ENCODE measurements at places on chromosomes 12 and 14.

GRCh38 chr14:67962215-67962644 lies 142.7 kb downstream of the RAD51B start:
- no peak for DNase-seq

DNA sequence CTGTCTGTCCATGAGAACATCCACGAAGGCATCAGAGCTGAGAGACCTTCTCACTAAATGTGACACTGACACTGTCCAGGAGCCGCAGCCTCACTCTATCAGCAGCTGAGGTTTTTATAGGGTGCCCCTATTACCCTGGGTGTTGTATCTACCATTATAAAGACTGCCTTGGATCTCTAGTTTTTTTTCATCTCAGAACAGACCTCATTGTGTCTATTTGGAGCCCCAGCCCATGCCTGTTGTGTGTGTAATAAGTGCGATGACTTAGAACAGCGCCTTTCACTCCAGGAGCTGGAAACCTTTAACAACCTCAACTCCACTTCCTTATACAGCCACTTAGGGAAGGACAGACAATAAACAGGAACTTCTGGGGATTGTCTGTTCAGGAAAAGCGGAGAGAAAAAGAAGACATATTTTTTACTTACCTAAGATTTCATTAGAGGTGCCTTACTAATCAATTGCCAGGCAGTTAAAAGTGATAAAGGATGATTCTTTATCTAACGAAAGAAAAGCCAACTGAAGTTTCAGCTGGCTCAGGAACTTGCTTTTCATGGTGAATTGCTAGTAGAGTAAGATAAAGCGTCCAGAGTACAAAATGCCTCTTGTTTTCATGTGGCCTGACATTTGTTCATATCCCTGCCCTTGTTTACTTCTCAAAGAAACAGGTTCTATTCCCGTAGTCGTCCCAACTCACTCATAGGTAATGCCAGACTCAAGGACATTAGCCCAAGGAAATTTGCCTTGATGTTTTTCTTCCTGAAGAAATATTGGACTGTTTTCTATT lies 420.6 kb downstream of the RAD51B start:
- DNase-seq: no peak

GRCh38 chr12:10252201-10252600 lies 39.5 kb downstream of the GABARAPL1 start:
- no peak for DNase-seq

GRCh38 chr14:68395604-68396003 lies 397.3 kb downstream of the ZFP36L1 start:
- peak; percentile 53 for DNase-seq

GRCh38 chr12:93101367-93101766 lies 172.3 kb upstream of the EEA1 start:
- no peak for DNase-seq

DNA sequence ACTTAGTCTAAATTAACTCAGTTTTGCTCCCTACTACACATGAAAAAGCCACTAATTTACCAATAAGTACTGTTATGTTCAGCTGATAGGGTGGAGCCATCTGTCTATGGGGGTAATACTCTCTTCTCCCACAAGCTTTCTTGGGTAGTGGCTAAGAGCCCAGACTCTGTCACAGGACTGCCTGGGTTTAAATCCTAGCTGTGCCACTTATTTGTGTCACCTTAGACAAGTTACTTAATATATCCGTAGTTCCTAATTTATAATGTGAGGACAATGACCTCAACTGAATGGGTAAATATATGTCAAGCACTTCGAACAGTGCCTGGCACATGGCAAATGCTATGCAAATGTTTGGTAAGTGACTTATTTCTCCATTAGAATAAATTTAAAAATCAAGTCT lies 185.6 kb downstream of the DACT1 start:
- DNase-seq: no peak

DNA sequence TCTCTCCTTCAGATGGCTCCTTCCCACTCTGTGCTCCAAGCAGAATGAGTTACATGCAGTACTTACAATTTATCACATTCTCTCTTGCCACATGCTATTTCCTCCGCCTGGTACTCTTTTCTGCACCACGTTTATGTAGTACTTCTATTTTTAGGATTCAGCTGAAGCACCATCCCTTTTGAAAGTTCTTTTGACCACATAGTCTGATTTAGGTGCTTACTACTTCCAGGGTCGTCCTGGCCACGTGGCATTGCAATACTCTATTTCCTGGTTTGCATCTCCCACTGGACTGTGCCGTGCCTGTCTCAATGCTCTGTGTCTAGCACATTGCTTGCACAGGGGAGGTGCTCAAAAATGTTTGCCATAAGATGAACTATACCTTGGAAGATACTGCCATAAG lies 16.3 kb upstream of the TBC1D30 start:
- no peak for DNase-seq

GRCh38 chr12:124326871-124327270 lies 32.0 kb downstream of the RFLNA start:
- no peak for DNase-seq

GRCh38 chr14:104356020-104356737 lies 217.8 kb downstream of the KIF26A start:
- no peak for DNase-seq

DNA sequence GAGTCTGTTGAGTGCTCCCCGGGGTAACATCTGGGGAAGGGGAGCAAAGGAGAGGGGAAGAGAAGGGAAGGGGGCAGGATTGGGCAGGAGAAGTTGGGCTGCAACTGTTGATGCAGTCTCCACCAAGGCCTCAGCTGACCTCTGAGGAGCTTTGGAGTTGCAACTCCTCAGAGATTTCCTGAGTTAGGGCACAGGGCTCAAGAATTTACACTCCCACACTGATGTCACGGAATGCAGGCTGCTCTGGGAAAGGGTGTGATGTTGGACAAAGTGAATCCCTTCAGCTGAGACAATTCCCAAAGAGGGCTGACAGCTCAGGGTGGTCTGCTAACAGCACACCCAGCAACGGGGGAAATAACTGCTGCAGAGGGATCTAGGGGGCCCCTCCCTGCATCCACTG lies 295.6 kb downstream of the PCNX1 start:
- DNase-seq: no peak

- DNase-seq: no peak
These were observed 212.3 kb downstream of the TMEM121 start for GRCh38 chr14:105738638-105739037.

DNA sequence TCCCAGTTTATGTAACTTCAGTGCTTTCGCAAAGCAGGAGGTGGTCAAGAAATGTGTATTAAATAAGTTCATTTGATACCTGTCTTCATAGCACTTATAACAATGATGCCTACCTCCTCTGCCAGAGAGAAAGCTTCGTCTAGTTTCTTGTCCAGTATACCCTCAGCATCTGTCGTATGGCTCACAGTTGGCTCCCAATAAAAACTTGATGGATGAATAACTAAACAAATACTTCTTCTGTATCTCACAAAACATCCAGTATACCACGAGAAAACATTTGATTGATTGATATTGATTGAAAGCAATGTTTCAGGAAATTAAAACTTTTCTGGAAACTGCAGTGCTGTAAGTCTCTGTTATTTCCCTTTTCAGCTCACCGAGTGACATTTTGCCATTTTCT lies 26.9 kb upstream of the PTGDR start:
- DNase-seq: no peak

DNA sequence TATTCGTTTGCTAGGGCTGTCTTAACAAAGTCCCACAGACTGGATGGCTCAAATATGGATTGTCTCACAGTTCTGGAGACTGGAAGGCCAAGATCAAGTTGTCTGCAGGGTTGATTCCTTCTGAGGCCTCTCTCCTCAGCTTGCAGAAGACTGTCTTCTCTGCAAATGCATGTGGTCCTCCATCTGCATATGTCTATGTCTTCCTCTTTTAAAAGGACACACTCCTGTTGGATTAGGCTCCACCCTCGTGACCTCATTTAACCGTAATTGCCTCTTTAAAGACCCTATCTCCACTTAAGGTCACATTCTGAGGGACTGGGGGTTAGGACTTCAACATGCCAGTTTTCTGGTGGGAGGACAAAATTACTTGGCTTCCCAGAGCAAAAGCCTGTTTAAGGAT lies 123.3 kb downstream of the SLC38A6 start:
- DNase-seq: no peak

DNA sequence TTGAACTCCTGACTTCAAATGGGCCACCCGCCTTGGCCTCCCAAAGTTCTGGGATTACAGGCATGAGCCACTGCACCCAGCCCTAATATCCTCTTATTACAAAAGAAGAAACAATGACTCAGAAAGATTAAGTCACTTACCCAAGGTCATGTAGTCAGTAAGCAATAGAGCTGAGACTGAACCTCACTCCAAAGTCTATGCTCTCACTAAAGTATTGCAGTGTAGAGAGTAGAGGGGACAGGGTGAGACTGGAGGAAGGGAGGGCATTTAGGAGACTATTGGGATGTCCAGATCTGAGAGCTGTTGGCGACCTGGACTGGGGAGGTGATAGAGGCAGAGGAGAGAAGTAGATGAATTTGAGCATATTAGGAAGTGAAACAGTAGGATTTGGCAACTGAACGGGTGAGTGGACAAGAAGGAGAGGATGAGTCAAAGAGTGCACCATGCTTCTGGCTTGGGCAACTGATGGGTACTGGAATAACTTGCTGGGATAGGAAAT lies 11.8 kb downstream of the P2RX7 start:
- no peak for DNase-seq

GRCh38 chr12:23626791-23627190 lies 322.7 kb downstream of the SOX5 start:
- no peak for DNase-seq

- DNase-seq: no peak
These were observed 76.0 kb upstream of the TMCC3 start for GRCh38 chr12:94726236-94726835.

GRCh38 chr12:51118706-51119105 lies 35.3 kb upstream of the CSRNP2 start:
- DNase-seq: no peak

All from AG09319 (cell line).